ENCODE measurements at places on chromosomes 2 and 18.

DNA sequence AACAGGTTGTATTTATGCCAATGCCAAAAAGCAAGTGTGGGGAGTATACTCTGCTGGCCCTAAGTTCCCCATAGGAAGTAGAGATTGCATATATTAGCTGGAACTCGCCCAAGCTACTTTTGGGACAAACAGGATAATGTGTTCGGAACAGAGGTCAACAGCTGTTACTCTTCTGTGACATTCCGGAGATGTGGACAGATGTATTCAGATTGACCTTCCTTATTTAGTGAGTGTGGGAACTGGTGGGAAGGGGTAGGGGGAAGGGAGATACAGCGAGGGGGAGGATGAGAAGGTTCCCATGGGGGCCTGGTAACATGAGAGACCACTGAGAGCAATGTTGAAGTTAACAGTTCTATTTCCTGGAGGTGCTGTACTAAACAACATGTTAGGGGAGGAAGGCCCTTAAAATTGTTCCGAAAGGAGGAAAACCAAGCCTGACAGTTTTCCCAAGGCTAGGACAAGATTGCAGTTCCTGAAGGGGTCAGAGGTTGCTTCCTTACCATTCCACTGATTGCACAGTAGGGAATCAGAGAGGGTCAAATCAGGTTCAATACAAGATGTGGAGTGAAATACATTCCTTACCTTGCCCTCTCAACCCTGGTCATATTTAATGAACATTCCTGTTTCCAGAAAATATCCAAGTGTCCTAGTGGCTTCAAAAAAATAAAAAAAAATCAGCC lies 14.3 kb upstream of the CD28 start:
- no peak for DNase-seq

- DNase-seq: no peak
These were observed 24.7 kb downstream of the CYP27C1 start for GRCh38 chr2:127195140-127196074.

DNA sequence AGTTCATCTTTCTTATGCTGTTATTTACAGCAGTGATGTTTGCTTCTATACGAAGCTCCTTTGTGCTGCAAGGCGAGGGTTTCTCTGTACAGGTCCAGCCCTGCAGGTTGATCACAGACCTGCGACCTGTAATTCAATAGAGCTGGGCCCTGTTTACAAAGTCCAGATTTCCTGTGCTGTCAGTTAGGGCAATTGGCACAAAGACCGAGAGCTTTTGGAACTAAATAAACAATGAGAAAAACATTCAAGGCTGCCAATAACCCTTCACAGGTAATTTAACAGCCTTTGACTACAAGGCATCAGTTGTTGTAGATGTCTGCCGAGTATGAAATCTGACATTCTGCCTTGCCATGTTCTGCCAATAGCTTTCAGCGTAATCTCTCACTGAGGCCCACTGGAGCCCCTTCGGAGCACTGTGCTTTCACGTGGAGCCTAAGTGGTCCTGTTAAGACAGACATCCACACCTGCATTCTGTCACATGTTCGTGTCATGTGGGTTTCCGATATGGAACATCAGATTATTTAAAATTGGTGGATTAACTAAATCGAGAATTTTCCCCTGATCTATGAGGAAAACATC lies 232.5 kb downstream of the PTGR3 start:
- DNase-seq: no peak

DNA sequence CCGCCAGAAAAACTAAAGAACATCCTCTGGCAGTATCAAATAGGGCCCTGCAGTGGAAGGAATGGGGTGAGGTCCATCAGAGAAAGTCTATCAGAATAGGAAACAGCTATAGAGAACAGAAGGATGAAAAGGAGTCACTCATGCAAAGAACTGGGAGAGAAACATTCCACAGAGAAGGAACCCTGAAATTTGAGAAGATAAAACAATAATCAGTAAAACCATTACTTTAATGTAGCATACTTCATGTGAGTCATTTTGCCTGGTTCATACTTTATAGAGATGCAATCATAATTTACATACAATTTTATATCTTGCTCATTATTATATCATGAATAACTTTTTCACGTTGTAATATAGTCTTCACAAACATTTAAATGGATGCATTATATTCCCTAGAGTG lies 402.2 kb downstream of the NCKAP5 start:
- no peak for DNase-seq

DNA sequence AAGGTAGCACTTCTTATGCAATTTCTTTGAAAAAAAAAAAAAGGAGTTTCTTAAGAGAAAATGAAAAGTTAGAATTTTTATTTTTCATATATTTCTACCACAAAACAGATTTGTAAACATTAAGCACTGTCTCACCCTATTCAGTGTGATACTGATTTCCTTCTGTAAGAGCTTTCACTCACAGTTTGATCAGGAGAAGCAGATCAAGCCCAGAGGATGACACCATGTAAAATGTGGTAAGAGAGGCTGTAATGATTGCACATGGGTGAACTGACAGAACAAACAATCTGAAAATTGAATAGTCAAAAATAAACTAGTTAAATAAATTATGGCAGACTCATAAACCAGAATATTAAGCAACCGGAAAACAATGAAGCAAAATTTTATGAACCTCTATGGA lies 54.5 kb downstream of the MEMO1 start:
- DNase-seq: no peak
